Stimulated activated CD8-positive, alpha-beta memory T cell treated with anti-CD3 and anti-CD28 coated beads, Interleukin-7, amount 100 ng/mL, for 24 hours (primary cell): ENCODE measurements at places on chromosomes 11 and 22.

DNA sequence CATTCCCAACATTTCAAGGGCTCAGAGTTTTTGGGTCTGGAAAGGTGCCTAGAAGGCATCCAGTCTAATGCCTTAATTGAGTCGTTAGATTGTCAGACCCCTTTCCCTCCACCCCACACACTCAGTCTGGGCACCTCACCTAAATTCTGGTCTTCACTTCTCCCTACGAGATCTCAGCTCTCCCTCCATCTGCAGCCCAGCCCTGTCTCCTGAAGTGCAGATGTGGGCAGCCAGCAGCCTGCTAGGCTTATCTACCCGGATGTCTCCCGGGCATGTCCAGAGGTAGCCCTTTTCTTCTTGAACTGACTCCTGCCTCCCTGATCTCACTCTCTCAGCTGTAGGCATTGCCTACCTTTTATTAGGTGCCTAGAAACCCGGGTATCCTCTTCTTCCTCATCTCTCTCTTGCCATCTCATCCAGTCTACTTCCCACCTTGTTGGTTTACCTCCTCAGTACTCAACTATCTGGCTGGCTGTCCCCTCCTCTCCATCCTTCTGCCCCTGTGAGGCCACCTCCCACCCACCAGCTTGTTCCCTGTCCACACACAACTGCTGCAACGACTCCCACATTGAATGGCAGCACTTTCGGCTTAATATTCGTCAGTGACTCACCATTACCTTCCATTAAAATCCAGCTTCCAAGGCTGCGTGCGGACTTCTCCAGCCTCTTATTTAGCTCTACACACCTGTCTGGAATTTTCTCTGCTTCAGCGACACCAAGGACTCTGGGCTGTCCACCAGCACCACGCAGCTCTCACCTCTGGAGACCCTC is 6.2 kb downstream of the SEPTIN3 start:
- no peak for DNase-seq

DNA sequence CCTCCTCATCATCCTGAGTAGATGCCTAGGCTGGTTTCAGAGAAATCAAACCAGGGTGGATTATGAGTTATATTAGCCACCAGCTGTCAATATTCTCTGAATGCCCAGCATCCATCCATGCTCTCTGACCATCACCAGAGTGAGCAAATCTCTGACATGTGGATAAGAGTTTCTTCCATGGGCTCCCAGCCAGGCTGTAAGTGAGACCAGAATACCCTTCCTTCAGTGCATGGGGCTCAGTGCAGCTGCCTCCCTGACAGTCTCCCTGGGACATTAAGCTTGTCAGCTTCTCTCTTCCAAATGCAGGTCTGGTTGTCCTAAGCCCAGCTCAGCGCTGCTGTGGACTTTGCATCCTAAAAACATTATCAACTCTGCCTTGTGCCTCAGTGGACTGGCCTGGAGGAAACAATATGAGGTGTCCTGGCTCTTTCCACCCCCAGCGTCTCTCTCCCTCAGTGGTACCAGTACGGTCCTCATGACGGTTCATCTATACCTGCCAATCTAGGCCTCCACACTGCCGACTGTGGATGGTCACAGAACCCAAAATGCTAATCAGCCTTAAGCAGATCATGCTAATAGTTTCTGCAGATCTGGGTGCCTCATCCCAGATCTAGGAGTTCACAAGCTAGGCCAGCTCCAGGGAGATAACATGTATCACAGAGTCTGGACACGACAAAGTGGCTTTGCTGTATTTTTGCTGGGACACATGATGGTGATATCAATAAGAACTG is 41.6 kb upstream of the PRAME start:
- DNase-seq = no peak

DNA sequence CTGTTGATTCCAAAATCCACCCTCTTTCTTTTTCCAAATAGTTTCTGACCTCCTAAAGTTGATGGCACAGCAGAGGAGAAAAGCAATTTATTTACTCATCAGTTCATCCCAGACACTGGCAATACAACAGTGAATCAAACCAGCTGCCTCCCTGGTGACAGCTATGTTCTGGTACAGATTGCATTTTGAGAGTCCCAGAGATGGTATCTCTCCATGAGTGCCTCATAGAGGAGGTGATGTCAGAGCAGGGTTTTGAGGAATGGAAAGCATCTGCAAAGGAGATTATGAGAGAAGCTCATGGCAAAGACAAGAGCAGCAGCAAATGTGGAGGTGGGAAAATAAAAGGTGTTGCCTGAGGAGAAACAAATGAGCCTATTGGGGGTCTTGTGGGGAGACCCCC is 377.2 kb downstream of the MN1 start:
- no peak for DNase-seq

DNA sequence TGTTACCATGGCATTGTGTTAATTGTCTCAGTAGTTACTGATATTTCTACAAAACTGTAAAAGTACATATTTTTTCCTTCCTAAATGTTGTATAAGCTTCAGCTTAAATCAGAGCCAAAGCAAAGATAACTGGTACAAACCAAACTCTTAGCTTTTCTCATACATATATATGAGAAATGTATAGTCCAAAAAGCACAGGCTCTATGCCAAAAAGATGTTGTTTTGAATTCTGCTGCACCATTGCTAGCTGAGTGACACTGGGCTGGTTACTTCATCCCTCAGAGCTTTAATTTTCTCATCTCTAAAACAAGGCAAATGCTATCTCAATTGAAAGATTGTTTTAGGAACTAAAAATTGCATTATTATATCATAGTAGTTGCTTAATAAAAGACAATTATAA is 6.7 kb upstream of the GRIA4 start:
- DNase-seq = no peak

DNA sequence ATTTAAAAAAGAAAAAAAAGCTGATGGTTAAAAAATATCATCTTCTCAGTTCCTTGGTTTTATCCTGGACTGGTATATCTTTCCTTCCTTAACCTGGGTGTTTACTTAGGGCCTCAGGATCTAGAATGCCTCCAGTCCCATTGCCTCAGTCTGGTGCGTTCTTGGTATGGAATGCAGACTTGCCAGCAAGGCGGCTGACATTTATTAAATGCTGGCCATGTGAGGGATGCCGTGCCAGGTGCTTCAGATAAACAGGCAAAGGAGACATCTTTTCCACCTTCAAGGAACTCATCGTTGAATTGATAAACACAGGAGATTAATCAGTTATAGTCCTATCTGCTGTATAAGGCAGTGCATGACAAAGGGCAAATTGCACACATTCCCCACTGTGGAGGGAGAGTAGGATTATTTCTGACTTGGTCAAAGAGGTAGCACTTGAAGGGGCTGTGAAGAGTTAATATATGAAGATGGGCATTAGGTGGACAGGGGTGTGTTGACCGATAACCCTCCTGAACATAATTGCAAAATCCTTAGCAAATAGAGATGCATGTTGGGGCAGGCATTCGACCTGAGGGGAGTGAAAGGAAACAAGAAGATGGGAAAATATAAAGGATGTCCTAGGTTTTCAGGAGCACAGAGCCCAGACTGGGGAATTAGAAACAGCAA is 54.4 kb downstream of the ALX4 start:
- DNase-seq = no peak

GRCh38 chr11:11312738-11313137 is 40.3 kb downstream of the CSNK2A3 start:
- no peak for DNase-seq

DNA sequence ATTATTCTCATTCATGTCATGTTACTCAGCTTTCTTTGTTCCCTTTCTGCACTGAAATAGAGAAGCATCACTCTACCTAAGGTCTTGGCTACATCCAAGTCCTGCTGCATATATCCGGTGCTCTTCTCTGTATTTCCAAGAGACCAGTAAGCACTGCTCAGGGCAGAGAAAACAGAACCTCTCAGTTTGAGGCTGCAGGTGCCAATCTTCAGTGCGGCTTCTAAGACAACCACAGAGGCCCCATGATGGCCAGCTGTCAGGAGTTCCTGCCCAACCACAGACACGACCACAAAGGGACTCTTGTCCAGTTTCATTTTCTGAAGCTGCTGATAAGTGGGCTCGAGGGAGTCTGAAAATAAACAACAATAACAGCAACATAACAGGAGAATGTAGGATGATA is 378.4 kb upstream of the PITPNB start:
- no peak for DNase-seq

GRCh38 chr11:3058753-3059664 is 1.8 kb upstream of the CARS1 start:
- DNase-seq = no peak

DNA sequence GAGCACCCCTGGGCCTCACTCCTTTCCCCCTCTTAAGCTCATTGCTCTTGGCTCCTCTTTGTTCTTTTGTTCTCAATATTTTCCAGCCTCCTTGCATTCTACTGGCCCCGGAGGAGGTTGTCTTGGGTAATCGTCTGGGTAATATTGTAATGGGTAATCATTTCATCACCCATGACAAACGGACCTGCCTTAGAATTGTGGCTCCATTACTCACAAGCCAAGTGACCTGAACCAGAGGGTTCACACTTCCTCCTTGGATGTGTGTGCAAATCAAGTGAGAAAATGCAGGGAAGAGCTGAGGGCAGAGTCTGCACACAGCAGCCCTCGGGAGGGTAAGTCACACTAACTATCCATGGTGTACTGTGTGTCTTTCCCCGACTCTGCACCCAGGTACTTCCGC is 305.0 kb downstream of the BUD13 start:
- no peak for DNase-seq

- no peak for DNase-seq
Observed at GRCh38 chr11:70059971-70060370, 18.1 kb upstream of the ANO1 start.

GRCh38 chr22:24128631-24129262 is 52.5 kb upstream of the SUSD2 start:
- no peak for DNase-seq

DNA sequence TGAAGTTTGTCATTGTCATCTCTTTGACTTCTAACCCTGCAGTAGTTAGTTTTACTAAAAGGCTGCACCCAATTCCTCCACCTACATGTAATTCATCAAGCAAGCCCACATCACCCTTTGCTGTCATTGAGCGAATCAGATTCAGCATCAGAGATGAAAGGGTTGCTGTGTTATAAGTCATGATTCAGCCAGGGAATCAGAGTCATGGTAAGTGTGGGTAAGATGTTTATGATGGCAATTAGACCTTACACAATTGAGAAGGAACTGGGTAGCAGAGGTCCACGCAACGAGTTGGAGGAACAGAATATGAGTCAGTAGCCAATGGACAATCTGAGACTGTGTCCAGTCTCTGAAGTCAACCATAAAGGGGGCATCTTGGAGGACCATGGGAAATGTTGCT is 162.8 kb upstream of the SNX19 start:
- no peak for DNase-seq

- no peak for DNase-seq
Observed at GRCh38 chr22:43925433-43926348, 2.1 kb downstream of the PNPLA3 start.

DNA sequence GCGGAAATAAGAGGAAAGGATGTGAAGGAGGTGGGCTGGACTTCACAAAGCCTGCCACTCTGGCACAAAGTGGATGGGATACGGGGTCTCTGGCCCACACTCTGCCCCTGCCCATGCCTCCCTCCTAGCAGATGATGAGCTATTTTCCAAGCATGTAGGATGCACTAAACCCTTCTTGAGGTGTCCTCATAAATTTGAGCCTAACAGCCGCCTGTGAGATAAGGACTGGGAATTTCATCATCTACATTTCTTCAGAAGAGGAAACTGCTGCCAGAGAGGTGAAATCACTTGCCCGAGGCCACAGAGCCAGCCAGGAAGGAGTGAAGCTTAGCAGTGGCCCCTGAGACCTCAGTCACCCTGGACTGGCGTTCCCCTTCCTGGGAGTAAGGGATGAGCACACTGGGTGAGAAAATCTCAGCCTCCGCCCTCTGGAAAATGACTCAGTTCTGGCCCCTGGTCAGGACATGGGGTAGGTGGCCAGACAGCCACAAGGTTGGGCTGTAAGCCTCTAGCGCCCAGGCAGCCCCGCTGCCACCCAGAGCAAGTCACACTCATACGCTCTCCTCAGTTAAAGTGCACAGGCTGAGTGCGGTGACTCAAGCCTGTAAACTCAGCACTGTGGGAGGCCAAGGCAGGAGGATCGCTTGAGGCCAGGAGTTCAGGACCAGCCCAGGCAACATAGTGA is 27.9 kb downstream of the MB start:
- no peak for DNase-seq

- DNase-seq = no peak
Observed at GRCh38 chr11:118914178-118914918, 11.4 kb downstream of the BCL9L start.
